ENCODE measurements at places on chromosomes 5 and 9.

GRCh38 chr5:140372971-140373487, 13.0 kb downstream of the SLC4A9 start:
- DNase-seq = peak; percentile 84

GRCh38 chr5:131252824-131253171, 11.1 kb upstream of the CDC42SE2 start:
- no peak for DNase-seq

DNA sequence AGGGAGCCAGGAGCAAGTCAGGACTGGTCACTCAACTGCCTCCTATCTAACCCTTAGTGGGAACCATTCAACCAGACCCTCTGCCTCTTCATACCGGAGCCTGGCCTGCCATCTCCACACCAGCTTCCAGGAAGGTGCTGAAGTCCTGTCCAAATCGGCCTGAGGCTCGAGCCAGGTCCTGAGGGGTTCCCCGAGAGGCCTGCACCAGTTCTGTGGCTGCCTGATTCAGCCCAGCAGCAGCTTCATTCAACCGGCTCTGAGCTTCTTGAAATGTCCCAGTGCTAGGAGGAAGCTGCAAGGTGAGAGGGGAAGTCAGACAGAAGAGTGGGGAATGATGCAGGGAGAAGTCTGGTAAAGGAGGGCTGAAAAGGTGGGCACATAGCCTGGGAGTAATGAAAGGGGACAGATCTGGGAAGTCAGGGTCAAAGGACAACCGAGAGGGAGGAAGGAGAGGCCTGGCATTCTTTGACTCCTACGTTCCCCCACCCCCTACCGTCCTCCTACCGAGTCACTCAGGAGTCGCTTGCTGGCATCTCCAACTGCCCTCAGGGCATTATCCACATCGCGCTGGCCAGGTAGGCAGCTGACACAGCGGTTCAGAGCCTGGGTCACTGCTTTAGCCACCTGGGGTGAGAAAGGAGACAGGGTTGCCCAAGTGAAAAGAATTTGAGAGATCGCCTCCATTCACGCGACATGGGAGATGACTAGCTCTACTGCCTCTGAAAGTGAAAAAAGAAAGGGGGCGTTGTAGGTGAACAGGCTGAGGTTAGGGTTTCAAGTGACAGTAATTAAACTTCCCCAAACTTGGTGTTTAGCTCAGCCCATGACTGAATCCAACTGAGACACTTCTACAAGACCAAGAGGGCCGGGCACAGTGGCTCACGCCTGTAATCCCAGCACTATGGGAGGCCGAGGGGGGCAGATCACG, 20.2 kb downstream of the TLN1 start:
- no peak for DNase-seq

- DNase-seq = no peak
These were observed 56.1 kb downstream of the GRIA1 start for GRCh38 chr5:153546566-153546965.
